Suppressor macrophage treated with lipopolysaccharide for 4 hours (primary cell): ENCODE measurements at places on chromosomes 12 and 14.

DNA sequence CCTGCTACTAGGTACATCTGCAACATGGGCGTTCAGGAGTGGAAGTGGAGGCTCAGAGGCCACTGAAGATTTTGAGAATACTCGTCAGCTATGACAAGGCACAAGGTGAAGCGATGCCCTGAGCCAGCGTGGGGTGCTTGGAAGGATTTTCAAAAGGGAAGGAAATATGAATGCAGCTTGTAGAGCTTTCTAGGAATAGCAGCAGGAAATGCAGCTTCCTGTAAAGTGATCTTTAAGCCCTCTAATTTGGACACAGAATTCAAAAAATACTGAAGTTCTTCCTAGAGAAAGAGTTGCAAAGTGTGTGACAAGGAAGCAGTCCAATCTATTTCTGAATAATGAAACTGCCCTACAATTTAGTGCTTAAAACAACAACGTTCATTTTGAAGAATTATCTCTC, 13.2 kb upstream of the C1S start:
- DNase-seq, result peak; percentile 22

GRCh38 chr14:92005019-92005418, 34.8 kb downstream of the TRIP11 start:
- no peak for DNase-seq

GRCh38 chr12:10095971-10096370, 2.8 kb downstream of the CLEC1A start:
- no peak for DNase-seq

- DNase-seq, result no peak
Observed at GRCh38 chr14:34257505-34257904, 204.5 kb downstream of the SPTSSA start.

GRCh38 chr14:100193417-100194357, 34.2 kb upstream of the DEGS2 start:
- DNase-seq, result no peak

- DNase-seq, result no peak
Observed at GRCh38 chr12:2248087-2248900, 195.5 kb downstream of the CACNA1C start.

GRCh38 chr12:101455685-101456084, 19.5 kb upstream of the SPIC start:
- no peak for DNase-seq

DNA sequence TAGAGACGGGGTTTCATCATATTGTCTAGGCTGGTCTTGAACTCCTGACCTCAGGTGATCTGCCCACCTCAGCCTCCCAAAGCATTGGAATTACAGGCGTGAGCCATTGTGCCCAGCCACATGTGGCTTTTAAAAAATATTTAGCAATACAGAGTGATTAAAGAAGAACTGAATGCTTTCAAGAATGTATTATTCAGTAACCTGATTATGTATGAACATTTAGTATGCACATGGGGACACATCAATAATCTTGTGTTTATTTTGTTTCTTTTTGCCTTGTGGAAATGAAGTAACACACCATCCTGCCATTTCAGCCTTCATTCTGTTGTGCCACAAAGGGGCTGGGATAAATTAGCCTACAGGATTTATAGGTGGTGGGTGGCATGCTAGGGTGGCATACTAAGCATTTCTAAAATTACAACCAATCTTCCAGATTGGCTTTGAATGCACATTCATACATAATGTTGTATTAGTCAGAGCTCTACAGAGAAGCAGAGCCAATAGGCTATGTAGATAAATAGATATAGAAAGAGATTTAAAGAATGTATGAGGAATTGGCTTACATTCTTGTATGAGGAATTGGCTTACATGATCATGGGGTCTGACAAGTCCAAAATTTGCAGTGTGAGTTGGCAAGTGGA, 25.5 kb upstream of the TXNRD1 start:
- no peak for DNase-seq

DNA sequence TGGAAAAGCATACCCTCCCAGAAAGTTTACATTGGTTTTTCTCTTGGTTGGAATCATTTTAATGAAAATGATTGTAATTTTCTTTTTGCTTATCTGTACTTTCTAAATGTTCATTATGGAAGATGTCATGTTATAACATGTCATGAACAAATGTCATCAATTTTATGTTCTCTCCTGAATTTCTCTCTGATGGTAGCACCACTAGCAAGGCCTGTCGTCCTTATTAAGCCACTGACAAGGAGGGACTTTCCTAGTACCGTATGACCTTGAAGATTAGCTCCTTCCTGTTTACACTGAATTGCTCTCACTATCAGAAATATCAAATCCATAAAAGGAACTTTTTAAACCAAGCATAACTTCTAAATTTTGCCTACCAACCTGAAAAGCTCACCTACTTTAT, 99.0 kb downstream of the ESR2 start:
- DNase-seq, result no peak

DNA sequence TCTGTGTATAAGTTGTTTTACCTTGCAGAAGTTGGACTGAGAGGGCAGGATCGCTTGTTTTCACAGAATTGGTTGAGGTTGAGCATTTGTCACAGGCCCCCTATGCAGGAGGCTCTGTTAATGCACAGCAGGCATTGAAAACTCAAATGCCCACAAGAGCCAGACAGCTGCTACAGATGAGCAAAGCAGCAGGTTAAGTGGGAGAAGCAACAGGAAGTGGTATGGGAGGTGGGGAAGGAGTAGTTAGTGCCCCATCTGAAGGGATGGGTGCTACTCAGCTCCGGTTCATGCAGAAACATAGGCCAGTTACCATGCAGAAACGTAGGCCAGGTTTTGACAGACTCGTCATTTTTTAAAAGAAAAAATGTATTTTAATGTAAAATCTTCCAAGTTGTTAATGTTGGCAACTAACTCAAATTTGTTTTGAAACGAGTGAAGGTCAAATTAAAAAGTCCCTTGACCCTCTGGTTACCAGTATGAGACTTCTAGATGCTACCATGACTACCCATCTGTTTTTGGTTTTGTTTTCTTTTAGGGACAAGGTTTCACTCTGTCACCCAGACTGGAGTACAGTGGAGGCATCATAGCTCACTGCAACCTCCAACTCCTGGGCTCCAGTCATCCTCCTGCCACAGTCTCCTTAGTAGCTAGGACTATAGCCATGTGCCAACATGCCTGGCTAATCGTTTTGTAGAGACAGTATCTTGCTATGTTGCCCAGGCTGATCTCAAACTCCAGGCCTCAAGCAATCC, 84.7 kb upstream of the FRMD6 start:
- no peak for DNase-seq

GRCh38 chr12:8156845-8157244, at the start of gene ZNF705A:
Gene ZNF705A (plus strand): TSS chr12:8157015. CDS start chr12:8172626, 15,611 bp downstream.
- peak; percentile 90 for DNase-seq

DNA sequence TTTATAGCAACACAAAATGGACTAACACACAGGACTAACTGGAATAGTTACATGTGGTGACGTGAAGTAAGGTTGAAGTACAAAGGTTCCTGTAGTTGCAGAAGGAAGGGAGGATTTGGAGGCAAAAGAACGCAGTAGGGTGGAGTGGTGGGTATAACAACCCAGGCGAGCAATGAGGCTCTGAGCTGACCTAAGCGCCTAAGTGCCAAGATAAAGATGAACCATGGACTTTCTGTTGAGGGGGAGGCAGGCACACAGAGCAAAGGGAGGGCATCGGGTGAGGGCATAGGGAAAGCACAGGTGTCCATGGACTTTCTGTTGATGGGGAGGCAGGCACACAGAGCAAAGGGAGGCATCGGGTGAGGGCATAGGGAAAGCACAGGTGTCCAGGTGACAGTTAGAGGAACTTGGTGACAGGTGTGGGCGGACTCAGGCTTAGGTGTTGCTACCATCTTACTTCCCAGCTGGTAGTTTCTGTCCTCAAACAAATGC, 15.2 kb downstream of the SCNN1A start:
- DNase-seq, result no peak

DNA sequence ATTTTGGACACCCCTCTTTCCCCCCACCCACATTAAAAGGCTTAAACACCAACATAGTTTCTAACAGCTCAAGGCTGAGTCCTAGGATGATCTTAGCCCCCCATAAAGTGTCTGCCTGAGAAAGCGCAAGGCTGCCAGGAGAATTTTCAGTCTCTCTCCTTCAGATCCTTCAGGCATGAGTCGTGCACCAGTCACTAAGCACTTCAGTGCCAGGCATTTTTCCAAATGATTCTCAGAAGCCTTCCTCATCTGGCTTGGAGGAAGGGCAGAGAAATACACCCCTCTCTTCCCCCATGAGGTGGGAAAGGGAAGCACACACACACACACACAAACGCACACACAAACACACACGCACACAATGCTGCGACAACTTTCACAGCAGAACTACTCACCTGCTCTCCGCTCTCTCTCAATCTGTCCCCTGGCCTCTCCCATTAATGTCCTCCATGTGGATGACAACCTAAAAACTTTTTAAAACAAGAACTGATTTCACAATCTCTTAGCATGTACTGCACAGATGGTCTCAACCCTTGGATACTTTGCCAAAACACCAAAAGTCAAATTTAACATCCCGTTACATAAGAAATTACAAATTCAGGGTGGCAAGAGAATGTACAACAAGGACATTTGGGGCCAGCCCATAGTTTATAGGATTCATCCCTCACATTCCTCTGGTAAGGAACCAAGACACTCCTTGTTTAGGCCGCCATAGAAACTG, 49.8 kb downstream of the CKAP4 start:
- DNase-seq, result no peak

GRCh38 chr14:80867091-80867490, 74.4 kb downstream of the CEP128 start:
- no peak for DNase-seq

- DNase-seq, result no peak
Observed at GRCh38 chr12:100632445-100632892, 59.0 kb downstream of the GAS2L3 start.

GRCh38 chr12:27922531-27923139, 49.9 kb downstream of the PTHLH start:
- DNase-seq, result no peak

DNA sequence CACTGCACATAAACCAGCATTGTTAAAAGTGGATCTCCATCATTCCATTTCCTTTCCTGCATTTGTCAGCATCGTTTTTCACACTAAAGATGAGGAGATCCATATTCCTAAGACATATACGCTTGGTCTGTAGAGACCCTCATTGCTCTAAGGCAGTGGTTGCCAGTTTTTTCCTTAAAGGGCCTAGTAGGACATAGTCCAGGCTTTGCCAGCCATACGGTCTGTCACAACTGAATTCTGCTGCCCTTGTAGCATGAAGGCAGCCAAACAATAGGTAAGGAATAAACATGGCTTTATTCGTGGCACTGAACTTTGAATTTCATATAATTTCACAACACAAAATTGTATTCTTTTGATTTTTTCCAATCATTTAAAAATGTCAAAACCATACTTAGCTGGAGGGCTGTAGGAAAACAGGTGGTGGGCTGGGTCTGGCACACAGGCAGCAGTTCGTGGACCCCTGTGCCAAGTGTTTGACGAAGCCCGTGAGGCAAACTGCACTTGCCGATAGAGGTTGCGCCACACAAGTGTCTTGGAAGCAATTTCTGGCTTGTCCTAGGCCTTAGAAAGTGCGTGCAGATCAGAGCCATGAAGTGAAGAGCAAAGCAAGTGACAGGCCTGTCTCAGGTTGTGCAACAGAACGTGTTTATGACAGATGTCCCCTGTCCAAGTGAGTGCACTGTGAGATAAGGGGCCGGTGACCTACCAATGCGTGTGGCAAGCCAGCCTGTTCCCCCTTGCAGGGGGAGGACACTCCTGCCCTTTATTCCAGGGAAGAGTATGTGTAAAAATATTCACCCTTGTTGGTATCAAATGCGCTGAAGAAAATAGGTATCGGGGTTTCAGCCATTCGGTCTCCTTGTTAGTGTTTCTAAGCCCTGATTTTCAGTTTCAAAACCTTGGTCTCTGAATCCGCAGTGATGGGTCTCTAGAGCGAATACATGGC, 916 bp upstream of the CHPT1 start:
- DNase-seq, result peak; percentile 50

DNA sequence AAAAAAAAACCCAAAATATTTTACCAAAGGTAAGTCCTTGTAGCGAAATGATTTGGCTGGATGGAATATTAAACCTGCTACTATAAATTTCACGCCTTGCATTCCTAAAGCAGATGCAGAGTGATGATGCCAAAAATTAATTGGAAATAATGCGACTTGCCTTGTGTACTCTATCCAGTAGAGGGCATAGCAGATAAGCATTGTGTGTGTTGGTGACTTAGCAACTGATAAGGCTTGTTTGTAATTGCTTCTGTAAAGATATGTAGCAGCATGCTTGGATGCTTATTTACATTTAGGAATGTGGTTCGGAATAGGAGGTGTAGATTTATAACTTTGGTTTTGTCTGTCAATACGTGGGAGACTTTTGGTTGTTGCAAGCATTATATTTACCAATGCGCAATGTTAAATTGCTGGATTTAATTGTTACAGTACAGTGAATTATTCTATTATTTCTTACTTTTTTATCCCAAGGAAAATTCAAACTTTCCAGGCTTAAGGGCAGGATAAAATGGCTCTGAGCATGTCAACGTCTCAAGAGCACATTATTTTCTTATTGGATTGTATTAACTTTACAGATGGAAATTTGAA, 80.5 kb downstream of the TMEM260 start:
- peak; percentile 5 for DNase-seq

DNA sequence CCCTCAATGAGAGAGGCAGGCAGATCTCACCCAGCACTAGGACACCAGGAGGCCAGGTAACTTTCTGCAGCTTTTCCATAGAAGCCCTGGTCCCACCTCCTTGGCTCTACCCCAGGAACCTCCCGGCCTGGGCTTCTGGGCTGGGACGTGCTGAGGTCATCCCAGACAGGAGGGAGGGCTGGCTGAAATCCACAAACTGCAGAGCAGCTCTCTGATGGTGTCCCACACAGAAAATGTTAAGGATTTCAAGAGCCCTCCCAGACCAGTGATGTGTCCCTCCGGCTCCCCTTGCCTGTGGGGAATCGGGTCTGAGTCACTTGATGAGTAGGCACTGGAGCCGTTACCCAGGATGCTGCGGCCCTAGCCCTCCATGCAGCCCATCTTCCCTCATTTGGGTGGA, 124.1 kb downstream of the ESRRB start:
- DNase-seq, result no peak

DNA sequence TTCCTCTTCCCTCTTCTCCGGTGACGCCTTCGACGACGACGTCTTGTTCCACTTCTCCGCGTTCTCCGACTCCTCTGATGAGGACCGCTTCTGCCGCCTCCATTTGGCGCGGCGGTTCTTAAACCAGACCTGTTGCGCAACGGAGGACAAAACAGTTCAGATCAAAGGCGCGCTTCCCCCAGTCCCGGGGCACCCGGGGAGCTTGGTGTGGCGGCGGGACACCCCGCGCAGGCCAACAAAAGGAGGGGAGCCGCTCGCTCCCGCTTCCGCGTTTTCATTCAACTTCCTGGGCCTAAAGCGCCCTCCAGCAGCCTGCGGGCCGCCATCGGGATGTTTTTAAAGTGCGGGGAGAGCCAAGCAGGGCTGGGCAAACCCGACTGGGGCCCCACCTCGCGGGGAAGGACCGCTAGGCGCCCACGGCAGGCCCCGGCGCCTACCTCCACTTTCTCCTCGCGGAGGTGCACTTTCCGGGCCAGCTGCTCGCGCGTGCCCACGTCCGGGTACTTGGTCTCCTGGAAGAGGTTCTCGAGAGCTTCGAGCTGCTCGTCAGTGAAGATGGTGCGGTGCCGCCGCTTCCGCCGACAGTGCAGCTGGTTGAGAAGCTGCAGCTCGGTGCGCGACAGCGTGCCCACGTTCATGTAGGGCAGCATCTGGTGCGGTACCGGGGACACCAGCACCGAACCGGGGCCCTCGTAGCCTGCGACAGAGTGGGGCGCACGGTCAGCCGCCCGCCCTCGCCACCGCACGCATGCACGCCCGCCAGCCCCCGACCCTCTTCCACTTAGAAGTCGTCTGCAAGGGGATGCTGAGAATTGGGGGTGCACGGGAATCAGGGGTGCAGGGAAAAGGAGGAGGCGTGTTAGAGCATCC, 1.2 kb downstream of the GSC start:
- peak; percentile 24 for DNase-seq

GRCh38 chr12:84822525-84822924, 90.1 kb downstream of the SLC6A15 start:
- no peak for DNase-seq
